ENCODE measurements at places on chromosomes 7 and 10. TPM values are rescaled to one million over a fixed set of nuclear protein-coding genes. Genes with fewer than 3 reads are reported as not detected.

Gene PDE1C
- not detected for total RNA-seq

Gene FBXW4
- total RNA-seq = 19.5 TPM

Gene VWC2
- not detected for total RNA-seq

Gene FXYD4
- not detected for total RNA-seq

Gene ZNF727
- not detected for total RNA-seq

Gene CCDC7
- 16.4 TPM for total RNA-seq

Gene SLC13A1
- total RNA-seq = not detected

Gene NPC1L1
- not detected for total RNA-seq

Gene ZNF92
- total RNA-seq = 24.6 TPM

Gene PLA2G12B
- not detected for total RNA-seq

Gene FANK1
- 0.83 TPM for total RNA-seq

Gene IMMP2L
- total RNA-seq = 16.3 TPM

Gene SH2D4B
- total RNA-seq = 0.07 TPM

Gene ACHE
- 0.87 TPM for total RNA-seq

Gene CCSER2
- 44.1 TPM for total RNA-seq

Gene PPP1R17
- total RNA-seq = not detected

Gene MOGAT3
- not detected for total RNA-seq
